ENCODE measurements at places on chromosomes 3 and 15. TPM values are rescaled to one million over a fixed set of nuclear protein-coding genes. Genes with fewer than 3 reads are reported as not detected.
A peak's percentile ranks its signal among the peaks of the same experiment; 100 is the strongest.

DNA sequence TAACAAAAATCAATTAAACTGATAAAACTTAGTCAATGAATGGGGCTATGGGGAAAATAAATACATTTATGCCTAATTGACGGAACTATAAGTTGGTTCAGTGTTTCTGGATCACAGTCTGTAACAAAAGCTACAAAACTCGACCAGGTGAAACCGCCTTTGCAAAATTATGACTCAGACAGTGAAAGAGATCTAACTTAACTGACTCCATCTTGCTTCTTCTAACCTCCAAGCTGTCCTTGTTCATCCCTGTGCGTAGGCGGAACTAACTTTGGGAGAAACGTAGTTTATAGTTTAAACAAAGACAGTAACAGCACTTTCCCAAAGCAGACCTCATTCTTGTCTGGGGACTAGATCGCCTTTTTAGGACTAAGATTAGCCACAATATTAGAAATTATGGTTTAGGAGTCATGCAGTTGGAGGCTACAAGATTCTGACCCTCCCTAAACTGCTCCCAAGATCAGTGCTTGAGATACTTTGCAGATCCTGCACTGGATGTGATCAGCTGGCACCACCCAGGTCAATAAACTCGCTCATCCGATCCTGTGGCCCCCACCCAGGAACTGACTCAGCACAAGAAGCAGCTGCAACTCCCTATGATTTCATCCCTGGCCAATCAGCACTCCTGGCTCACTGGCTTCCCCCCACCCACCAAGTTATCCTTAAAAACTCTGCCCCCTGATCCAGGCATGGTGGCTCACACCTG lies 7.2 kb upstream of the MFGE8 start:
- peak; percentile 91 for DNase-seq

DNA sequence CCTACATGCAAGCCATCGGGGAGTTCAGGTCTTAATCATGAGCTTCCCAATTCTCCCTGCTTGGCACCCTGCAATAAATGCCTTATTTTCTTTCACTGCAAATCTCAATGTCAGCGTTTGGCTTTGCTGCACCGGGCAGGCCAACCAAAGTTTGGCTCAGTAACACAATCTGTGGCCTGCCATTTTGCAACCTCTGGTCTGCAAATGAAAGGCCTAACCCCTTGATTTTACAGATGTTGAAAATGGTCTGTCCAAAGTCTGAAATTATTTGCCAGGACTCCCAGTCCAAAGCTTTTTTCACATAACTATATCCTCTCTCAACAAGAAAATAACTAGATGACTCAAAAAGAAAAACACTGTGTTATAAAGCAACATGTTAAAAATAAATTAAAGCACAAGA lies 34.0 kb upstream of the LEKR1 start:
- no peak for DNase-seq

DNA sequence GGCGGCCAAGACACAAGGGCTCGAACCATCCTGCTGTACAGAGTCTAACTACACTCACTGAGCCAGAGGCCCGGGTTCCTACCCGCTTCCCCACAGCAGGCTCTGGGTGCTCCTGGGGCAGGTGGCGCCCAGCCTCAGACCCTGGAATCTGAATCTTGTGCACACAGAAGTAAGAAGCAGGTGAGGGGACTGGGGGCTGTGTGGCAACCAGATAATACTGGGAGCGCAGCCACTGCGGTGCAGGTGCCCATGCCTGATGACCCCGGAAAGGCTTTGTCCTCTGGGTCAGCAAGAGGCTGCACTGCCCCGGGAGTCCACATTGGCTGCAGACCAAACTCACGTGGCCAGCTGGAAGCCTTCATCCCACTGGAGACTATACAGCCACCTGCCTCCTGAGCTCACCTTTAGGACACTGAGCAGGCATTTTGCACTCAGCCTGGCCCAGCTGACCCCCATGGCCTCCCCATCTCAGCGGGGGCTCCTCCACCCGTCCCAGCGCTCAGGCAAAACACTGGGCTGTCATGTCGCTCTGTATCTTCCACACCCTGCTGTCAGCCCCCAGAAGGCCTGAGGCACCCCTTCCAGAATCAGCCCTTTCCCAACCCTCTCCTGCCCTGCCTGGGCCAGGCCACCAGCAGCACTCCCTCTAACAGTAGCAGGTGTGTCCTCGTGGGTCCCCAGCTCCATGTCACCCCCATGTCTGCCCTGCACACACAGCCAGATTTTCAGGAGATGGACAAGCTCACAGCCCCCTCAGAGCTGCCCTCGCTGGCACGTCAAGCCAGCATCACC lies 101.0 kb upstream of the IQSEC1 start:
- DNase-seq = no peak

- no peak for DNase-seq
These were observed 39.6 kb upstream of the LIPC start for GRCh38 chr15:58392141-58392540.

DNA sequence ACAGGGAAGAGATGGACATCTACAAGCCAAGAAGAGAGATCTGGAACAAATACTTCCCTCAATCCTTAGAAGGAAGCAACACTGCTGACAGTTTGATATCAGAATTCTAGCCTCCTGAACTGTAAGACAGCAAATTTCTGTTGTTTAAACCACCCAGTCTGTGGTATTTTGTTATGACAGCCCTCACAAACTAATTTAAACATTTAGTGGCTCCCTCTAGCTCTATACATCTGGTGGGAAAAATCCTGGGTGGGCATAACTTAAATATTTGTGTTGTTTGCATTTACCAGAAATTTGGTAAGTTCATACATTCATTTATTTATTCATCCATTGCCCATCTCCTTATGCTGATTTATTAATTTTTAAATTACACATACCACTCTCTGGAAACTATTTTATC lies 62.5 kb upstream of the GSK3B start:
- no peak for DNase-seq

- no peak for DNase-seq
These were observed 5.1 kb downstream of the HIGD2B start for GRCh38 chr15:72680931-72681330.

- DNase-seq = no peak
These were observed 1.8 kb downstream of the SCAMP5 start for GRCh38 chr15:74997141-74997540.

KBTBD13 gene
- not detected for total RNA-seq

GXYLT2 gene
- 6.0 TPM for total RNA-seq

NIPA2 gene
- 96.1 TPM for total RNA-seq

TMEM89 gene
- total RNA-seq = not detected
